ENCODE measurements at places on chromosomes 12 and 14.

DNA sequence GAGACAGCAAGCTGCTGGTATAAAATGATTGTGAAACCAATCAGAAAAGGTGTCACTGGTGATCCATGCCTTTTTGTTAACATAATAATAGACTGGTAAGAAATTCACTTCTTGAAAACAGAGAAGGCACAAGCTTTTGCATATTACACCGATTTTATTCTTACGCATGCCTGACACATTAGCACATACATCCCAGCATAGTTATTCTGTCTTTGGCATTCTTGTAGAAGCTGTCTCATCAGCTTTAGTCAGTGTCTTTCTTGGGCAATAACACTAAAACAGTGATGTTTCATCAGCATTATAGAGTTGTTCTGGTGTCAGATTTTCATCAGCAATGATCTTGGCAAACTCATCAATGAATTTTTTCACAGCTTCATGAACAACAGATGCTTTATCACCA lies 283.4 kb upstream of the TMTC1 start:
- DNase-seq: no peak

DNA sequence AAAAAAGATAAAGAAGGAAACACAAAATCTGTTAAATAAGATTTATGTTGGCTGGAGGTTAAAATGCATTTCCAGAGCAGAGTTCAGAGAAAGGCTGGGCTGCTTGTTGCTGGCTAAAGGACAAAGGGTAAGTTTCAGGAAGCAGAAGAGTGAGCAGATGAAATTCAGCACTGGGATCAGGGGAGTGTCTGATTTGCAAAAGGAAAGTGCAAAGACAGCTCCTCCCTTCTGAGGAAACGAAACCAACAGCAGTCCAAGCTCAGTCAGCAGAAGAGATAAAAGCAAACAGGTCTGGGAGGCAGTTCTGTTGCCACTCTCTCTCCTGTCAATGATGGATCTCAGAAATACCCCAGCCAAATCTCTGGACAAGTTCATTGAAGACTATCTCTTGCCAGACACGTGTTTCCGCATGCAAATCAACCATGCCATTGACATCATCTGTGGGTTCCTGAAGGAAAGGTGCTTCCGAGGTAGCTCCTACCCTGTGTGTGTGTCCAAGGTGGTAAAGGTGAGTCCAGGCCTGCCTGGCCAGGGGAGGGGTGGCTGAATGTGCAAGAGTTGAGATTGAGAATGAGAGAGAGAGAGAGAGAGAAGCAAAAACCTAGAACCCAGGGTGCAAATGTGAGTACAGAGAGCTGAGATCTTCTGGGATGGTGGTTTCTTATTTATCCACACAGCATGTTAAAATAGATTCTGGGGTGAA lies at the start of gene OAS1:
TSS of gene OAS1 (plus strand) at position 251 of the 703 bp plus-strand sequence. CDS start at position 329, 78 bp downstream.
- DNase-seq: peak; percentile 71

DNA sequence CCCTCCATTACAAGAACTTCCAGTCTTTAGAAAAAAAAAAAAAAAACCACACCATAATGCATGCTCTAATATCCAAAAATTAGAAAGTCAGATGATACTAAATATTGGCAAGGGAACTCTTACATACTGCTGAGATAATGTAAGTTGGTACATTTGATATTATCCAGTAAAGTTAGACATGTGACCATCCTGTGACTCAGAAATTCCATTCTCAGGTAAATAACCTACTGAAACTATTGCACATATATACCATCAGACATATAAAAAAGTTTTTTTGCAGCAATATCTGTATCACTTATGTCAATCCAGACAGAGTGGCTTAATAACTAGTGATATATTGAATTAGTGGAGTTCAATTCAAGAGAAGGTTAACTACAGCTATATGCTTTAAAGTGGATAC lies 63.5 kb downstream of the KITLG start:
- DNase-seq: no peak

GRCh38 chr14:75042035-75042434 lies 9.2 kb downstream of the MLH3 start:
- DNase-seq: peak; percentile 63

GRCh38 chr14:23729720-23730387 lies 93.7 kb downstream of the DHRS2 start:
- peak; percentile 8 for DNase-seq

GRCh38 chr12:94372461-94372860 lies 87.2 kb downstream of the CEP83 start:
- DNase-seq: no peak

DNA sequence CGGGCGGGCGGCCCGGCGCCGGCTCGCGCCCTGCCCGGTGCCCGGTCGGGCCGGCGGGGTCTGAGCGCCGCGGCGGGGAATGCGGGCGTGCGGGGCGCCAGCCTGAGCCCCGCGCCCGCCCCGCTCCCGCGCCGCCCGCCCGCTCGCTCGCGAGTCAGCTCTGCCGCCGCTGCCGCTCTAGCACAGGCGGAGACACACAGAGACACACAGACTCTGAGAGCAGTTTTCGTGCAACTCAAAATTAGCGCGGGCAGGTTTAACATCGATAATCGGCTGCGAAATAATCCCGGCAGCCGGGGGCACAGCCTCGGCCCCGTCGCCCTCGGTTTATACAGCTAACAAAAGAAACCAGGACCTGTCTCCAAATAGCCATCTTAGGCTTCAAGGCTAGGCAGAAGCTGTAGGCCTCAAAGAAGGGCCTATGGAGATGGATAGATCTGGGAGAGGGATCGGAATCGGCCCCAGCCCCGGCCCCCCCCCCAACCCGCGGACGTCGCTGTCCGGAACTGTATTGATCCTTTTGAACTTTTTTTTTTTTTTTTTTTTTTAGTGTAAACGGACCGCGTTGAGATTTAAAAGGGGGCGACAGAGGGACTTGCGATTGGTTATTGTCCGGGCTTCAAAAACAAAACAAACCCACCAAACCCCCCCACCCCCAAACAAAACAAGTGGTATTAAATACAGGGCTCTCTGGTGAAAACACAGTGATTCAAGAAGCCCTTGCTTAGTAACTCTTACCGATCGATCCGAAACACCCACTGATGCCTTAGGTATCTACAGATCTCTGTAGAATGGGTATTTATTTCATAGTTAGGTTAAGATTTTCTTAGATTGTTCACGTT lies 1.1 kb downstream of the ARID2 start:
- peak; percentile 5 for DNase-seq

GRCh38 chr12:65930114-65930828 lies 106.0 kb downstream of the HMGA2 start:
- DNase-seq: no peak

DNA sequence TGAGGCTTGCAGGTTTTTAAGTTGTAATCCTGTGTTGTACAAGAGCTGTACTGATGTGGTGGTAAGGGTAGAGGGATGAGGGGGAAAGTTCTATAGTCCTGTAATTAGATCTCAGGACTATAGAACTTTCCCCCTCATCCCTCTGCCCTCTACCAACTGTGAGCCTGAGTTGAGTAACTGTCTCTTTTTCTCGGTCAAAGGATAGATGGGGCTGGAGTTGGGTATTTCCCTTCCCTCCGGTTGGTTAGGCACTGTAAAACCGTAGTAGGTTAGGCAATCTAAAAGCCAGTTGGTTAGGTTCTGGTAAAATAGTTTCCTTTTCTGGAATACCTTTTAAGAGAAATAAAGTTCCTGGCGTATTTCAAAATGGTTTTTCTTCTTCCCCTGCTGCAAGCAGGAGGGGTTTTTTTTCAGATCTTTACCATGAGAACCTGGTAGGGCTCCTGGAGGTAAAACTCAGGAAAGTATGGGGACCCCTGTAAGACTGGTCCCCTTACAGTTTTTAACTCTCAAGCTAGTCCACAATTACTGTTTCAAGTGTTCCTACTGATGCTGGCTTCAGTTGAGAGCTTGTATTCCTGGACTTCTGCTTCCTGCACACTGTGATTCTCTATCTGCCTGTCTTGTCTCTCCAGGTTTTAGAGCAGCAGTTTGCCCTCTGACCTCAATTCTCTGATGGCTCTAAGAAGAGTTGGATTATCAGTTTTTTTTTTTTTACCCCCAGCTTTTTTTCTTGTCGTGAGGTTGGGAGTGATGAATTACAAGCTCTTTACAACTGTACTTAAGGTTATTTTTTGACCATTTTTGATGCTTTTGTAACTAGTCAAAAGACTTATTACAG lies 58.7 kb downstream of the FUT8 start:
- DNase-seq: no peak

DNA sequence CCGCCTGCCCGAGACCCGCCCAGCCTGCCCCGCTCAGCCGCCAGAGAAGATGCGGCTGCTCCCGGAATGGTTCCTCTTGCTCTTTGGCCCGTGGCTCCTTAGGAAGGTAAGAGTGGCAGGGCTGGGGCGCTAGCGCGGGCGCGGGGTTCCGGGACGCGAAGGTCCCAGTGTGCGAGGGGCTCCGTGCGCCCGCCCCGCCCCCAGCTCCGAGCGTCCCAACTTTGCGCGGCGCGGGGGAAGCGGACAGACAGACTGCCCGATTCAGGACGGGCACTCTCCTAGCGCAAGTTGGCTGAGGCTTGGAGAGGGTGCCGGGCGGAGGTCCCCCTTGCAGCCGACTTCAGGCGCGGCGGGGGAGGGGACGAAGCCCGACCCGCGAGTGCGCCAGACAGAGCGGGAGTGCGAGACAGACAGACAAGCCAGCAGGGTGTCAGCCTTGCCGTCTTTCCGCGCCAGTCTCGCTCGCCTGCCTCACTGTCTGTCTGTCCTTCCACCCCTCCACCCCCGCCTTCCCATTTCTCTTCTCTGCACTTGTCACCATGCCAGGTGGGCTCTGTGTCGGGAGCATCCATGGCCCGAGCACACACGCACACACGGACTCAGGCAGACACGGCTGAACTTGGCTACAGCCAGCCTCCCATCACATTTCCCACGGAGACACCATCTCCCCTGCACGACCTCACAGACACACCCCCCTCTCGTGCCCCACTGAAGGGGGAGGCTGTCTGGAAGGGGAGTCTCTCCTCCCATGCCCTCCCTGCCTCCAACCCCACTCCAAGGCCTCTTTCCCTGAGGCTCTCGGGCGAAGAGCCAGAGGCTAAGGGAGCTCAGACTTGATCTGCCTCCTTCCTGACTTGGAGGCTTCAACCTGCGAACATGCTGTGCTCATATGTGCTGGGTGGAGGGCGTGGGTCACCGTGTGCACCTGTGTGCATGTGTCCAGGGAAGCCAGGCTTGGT lies 606 bp downstream of the NXPH4 start:
- DNase-seq: no peak

GRCh38 chr14:72664651-72665050 lies 229.2 kb downstream of the DPF3 start:
- DNase-seq: no peak

GRCh38 chr12:15020156-15020555 lies 47.3 kb downstream of the PDE6H start:
- DNase-seq: no peak

GRCh38 chr14:100470523-100470897 lies 116.7 kb downstream of the BEGAIN start:
- DNase-seq: no peak

DNA sequence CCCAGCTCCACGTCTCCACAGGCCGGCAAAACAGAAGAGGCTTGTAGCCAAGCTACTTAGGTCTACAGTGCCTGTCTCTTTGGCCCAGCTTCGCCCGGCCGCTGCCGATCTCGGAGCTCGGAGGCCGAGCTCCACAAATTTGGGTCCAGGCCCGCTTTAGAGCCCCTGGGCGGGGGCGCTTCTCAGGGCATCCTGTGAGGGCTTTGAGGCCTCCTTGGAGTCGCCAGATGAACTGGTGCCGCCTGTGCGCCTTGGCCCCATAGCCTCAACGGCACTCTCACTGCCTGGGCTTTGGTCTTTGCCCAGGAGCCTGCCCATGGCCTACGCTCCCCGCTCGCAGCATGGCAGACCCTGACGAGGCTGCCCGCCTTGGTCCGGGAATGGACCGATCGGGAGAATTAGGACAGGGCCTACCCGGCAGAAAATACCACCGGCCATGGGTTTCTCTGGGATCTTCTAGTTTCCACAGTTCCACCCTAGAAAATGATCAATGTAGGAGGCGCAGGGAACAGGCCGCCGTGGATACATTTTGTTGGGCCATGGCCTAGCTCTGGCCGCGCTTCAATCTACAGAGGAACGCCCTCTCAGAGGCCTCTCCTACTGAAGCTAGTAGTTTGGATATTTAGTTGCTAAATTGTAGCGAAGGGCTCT lies 953 bp upstream of the NKX2-8 start:
- no peak for DNase-seq

DNA sequence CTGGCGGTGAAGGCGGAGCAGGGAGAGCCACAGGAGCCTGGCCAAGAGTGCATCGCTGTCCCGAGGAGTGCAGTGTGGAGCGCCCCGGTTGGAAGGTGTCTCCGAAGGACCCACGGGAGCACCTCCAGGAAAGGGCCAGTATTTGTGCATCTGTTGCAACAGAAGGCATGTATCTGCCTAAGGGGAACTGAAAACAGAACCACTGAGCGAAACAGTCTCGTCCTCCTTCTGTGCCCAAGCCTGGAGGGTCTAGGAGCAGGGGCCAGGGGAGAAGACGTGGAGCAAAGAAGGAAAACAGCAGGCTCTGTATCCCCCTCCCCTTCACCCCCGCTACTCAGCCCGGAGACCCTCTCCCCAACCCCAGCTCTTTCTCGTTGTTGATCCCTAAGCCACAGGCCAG lies 5.3 kb upstream of the LRRC10 start:
- no peak for DNase-seq

DNA sequence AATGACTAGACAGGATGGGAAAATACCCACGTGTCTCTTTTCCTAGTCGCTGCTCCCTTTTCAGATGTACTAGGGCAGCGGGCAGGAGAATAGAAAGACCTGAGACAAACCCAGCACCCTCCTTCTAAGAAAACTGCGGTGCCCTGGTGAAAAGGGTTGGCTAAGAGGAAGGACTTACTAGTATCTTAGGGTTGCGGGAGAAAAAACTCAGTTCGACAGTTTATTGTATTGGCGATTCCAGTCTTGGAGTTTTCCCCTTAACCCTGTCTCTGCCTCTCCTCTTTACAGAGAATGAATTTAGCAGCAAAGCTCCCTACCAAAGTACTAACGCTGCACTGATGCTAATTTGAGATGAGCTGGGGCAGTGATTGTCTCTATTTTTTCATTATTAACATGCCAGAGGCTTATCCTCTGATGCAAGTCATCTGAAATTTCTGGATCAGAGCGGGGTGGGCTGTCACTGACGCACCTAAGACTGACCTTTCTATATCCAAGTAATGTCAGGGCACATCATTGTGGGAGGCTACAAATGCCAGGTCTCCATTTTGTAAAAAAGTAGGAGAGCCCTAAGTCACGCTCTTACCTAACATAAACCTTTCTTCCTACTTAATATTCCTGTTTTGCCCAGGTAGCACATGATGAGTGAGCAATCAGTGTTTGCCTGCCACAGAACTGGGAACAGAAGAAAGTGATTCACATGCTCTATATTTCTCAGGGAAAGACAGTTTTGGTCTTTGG lies 916 bp upstream of the PAWR start:
- peak; percentile 55 for DNase-seq

GRCh38 chr14:104978746-104979691 lies 845 bp upstream of the AHNAK2 start:
- DNase-seq: no peak

- no peak for DNase-seq
Measured at GRCh38 chr12:57208631-57209282, 7.8 kb upstream of the NXPH4 start.

- DNase-seq: no peak
Measured at GRCh38 chr14:37587881-37588666, 7.0 kb downstream of the FOXA1 start.

Data from COLO829 (cell line).